T-helper 9 cell (primary cell): ENCODE measurements at places on chromosomes 5 and 9.

DNA sequence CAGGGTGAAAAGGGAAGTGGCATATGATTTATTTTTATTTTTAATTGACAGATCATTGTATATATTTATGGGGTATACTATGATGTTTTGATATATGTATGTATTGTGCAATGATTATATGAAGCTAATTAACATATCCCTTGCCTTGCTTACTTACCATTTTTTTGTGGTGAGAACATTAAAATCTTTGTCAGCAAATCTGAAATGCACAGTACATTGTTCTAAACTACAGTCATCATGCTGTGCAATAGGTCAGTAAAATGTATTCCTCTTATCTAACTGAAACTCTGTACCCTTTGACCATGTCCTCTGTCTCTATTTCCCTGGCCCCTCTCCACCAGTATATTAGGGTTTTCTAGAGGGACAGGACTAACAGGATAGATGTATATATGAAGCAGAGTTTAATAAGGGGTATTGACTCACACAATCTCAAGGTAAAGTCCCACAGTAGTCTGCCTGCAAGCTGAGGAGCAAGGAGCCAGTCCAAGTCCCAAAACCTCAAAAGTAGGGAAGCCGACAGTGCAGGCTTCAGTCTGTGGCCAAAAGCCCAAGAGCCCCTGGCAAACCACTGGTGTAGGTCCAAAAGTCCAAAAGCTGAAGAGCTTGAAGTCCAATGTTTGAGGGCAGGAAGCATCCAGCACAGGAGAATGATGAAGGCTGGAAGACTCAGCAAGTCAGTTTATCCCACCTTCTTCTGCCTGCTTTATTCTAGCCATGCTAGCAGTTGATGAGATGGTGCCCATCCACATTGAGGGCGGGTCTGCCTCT is 122.2 kb upstream of the FBXL7 start:
- no peak for DNase-seq

GRCh38 chr9:129256959-129257713 is 79.1 kb upstream of the IER5L start:
- no peak for DNase-seq

DNA sequence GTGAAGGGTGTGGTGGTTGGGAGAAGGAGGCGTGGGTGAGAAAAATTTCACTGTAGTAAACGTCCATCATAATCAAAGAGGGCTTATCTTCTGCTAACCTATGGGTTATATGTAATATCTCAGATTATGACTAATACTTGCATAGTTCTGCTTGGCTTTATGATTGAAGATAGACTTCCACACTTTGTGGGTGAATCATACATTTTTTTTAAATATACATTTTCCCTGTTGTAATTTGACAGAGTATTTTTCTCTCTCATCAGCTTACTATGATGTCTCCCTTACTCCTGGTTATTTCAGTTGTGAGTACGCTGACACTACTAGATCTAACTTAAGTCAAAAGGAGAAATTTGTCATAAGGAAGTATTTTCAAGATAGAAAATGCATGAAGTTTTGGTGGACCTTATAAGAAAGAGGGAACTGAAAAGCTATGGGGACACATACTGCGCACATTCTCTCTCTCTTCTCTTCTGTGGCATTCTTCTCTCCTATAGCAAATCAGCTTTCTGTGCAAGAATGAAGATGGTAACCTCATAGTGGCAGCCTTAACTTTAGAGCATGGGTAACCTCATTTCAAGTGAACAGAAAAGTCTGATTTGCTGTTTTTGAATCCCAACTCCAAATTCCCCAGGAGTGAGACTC is 4.9 kb upstream of the JAK2 start:
- no peak for DNase-seq

- no peak for DNase-seq
Measured at GRCh38 chr9:94173632-94174031, 85.5 kb upstream of the ZNF169 start.

- DNase-seq = no peak
Measured at GRCh38 chr9:472479-473075, 257.9 kb downstream of the DOCK8 start.

DNA sequence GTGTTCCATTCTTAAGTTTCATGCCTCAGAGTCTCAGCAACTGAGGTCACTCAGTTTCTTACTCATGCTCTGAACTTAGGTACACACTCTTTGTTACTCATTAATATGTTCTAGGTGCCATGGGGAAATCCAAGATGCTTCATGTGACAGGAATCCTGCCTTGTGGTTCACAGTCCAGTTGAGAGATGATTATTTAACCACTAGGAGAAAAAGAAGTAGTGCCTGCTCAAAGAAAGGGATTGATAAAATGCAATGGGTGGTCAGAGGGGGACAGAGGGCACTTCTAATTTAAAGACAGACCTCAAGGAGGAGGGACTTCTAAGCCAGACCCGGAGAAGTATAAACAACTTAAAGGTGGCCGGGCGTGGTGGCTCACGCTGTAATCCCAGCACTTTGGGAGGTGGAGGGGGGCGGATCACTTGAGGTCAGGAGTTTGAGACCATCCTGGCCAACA is 69.0 kb downstream of the UGCG start:
- no peak for DNase-seq

DNA sequence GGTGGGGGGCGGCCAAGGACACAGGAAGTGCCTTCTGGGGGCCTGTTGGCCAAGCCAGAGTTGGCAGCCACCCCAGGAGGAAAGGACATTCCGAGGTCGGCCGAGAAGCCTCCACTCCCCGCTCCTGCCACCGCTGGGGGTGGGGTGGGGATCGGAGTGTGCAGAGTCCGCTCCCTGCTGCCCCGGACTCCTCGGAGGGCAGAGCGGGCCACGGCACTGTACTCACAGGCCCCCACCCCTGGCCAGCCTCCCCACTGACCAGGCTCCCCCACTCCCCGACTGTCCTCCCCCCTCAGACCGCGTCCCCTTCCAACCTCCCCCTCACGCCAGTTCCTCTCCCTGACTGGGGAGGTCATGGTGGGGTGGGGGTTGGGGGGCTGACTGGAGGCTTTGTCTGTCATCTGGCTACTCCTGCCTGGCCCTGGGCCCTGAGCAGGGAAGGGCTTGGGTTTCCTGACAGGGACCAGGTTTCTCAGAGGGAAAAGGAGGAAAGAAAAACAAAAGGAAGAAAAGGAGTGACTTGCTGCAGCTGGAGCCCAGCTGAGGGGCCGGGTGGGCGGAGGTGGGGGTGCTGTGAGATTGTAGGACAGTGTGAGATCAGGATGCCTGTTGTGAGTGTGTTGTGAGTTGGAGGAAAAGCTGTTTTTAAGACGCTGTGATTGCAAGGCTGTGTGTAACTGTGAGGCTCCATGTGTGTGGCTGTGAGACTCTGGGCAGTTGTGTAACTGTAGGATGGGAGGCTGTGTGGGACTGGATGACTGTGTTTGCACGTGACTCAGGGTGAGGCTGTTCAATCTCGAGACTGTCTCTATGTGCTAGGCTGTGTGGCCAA is 29.7 kb downstream of the CNTFR start:
- no peak for DNase-seq

- DNase-seq = no peak
Measured at GRCh38 chr9:128056086-128056485, 11.0 kb downstream of the NAIF1 start.

DNA sequence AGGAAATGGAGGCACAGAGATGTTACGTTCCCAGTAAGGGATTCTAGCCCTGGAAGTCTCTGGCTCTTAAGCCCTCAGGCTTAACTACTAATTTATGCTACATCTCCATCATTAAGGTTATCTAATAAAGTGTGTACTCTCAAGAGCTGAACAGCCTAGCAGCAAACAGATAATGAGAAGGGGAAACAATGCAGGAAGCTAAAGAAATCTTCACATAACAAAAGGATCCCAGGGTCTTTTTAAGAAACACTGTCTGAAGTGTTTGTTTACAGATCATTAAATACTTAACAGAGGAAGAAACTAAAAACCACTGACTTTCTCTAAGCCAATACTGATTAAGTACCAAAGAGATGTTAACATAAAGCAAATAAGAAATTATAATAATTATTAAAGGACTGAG is 129.0 kb downstream of the PAPPA start:
- DNase-seq = no peak

- no peak for DNase-seq
Measured at GRCh38 chr5:87114631-87115030, 153.1 kb upstream of the RASA1 start.

DNA sequence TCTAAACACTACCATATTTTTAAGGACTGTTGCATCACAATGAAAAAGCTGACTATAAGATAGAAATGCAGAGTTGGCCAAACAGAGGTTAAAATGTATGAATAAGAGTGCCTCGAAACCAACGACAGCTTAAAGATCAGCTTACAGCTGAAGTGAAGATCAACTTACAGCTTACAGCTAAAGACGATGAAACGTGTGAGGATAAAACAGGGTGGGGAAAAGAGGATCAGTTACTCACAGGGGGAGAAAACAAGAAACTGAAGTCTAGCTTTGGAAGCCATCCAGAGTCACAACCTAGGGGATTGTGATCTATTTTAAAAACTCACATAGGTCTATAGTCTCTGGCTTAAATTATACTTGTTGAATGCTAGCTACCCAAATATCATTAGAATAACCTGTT is 220.0 kb downstream of the SNCAIP start:
- no peak for DNase-seq

DNA sequence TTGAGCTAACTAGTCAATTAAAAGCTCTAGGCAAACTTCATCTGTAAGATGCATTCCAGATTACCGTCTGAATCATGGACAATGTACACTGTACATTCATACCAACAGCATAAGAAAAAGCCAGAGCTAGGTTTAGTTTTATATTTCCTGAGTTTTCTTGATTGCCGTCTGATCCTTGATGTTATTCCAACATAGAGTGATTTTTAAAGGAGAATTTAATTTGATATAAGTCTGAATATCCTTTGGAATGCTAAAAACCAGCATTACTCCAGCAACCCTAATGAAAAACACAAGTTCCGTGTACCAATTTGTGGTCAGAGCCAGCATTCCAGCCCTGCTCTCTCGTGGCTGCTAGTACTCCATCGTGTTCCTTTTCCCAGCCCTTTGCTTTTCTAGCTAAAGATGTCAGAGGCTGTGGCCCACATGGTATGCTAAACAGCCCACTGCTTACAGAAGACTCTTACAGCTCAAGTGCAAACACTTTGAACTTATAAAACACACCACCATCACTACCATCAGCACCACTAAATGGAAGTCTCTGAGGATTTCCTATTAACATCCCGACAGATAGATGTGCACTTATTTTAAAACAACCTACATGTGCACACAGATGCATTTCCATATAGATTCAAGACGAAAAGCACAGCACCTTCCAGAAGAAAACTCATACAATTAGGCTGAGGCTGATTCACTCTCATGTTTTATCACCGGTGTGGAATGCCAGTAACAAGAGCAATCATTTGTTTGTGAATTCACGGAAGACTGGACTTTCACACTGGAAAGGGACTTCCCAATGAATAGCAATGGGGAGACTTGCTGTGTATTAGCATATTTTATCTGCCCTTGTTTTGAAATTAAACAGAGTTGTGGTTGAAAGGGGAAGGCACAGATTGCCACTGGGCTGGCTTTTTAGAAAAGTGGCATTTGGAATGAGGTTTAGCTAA is 246.9 kb upstream of the GAS1 start:
- no peak for DNase-seq

DNA sequence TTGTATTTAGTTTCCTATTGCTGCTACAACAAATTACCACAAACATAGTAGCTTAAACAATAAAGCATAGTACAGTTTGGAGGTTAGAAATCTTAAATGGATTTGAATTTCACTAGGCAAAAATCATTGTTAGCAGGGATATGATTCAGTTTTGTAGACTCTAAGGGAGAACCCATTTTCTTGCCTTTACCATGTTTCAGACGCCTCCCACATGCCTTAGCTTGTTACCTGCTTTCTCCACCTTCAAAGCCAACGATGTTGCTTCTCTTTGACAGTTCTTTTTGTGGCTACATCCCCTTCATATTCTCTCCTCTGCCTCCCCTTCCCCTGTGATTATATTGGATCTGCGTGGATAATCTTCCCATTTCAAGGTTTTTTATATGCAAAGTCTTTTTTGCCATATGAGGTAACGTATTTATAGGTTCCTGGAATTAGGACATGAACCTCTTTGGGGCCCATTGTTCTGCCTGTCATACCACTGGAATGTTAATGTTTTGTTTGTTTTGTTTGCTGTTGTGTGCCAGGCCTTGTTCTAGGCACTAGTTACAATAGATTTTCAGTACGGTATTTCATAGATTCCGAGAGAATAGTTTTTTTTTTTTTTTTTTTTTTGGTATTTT is 54.1 kb downstream of the UHRF2 start:
- DNase-seq = no peak

DNA sequence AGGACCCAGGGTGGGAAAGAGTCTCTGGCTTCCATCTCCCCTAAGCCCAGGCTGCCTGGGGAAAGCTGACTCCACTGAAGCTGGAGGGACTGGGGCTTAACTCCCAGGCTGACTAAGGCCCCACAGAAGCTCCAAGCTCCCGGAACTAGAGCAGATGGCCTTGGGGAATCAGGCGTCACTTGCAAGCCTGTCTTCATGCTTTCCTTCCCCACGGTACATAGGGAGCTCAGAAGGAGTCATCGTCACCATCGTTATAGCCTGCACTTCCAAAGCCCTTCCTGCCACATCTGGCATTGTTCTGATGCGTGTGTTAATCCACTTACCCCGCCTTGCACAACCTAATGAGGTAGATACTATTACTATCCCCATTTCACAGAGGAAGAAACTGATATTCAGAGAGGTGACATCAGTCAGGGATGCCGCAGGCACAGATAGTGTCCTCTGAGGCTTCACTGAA is 11.5 kb downstream of the AQP3 start:
- no peak for DNase-seq

GRCh38 chr5:126481243-126481642 is 58.0 kb downstream of the GRAMD2B start:
- no peak for DNase-seq

- DNase-seq = no peak
Measured at GRCh38 chr9:121232251-121232650, 30.6 kb upstream of the RAB14 start.

DNA sequence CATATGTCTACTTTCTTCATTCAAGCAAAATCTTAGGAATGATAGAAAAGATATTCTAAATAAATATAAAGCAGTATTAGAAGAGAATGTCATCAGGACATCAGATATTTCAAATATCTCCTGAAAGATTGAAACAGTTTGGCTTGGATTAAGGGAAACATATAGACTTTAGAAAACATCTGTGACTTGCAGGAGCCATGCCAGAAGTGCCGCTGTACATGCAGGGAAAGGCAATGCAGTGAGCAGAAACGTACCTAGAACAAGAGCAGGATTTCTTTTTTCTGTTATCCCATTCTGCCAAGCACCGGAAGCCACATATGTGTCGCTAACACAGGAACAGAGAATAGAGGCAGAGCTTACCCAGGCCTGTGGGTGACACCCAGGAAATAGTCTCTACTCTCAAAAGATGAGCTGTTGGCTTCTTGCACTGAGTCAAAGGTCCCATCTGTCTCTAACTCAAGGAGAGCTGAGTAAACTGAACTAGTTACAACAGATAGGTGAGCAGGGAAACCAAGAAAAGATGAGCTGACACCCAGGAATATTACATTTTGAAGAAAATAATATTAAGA is 5.8 kb downstream of the ADAMTS19 start:
- no peak for DNase-seq
